NCI-H82 (cell line): ENCODE measurements at places on chromosomes 4 and X.

DNA sequence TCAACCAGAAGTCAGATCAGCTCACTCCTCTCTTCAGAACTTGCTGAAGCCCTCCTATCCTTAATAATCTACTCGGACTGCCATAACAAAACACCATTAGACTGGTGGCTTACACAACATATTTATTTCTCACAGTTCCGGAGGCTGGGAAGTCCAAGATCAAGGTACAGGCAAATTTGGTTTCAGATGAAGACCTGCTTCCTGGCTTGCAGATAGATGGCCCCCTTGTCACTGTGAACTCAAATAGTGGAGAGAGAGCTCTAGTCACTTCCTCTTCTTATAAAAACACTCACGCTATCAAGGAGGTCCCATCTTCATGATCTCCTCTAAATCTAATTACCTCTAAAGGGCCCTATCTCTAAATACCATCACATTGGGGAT lies 125.1 kb downstream of the CAMK2D start:
- DNase-seq = no peak

DNA sequence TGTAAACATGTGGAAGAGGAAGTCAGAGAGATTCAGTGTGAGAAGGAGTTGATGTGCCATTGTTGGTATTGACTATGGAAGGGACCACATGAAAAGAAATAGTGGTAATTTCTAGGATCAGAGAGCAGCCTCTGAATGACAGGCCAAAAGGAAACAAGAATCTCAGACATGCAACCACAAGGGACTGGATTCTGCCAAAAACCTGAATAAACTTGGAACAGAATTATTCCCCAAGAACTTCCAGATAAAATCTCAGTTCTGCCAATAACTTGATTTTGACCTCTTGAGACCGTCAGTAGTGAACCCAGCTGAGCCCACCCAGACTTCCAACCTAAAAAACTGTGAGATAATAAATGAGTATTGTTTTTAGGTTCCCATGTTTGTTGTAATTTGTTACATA lies 653.6 kb upstream of the NR3C2 start:
- DNase-seq = no peak

DNA sequence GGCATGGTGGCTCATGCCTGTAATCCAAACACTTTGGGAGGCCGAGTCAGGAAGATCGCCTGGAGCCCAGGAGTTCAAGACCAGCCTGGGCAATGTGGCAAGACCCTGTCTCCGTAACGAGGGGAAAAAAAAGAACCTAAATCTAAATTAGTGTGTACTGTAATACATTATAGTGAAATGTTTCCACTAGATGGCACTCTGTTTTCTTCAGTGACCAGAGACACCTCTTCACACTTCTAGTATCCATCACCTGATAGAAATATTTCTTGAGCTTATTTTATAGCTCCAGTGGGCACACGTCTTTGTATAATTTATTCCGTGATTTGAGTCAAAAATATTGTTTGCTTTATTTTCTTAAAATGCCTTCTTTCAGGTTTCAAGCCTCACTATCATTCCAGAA lies 600.9 kb upstream of the DIPK2B start:
- DNase-seq = peak; percentile 61

DNA sequence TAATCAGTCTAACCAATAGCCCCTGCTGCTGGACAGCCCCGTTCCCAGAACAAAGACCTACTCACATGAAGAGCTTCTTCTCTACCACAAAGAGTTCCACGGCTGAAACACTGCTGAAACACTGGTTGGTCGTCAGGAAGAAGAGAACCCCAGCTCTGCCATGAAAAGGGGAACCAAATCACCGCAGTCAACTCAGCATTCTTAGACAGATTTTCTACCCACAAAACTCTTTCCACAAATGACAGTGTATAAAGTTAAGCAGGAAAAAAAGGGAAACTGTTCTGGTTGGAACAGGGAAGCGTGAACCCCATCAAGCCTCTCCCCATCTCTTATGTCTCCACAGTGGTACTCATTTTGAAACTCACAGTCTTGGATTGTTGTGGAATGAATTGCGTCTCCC lies 57.3 kb downstream of the ABCG2 start:
- DNase-seq = no peak

- no peak for DNase-seq
Observed at GRCh38 chr4:67765401-67765800, 11.2 kb upstream of the GNRHR start.

GRCh38 chr4:4320951-4321714 lies 31.1 kb downstream of the ZBTB49 start:
- DNase-seq = no peak

DNA sequence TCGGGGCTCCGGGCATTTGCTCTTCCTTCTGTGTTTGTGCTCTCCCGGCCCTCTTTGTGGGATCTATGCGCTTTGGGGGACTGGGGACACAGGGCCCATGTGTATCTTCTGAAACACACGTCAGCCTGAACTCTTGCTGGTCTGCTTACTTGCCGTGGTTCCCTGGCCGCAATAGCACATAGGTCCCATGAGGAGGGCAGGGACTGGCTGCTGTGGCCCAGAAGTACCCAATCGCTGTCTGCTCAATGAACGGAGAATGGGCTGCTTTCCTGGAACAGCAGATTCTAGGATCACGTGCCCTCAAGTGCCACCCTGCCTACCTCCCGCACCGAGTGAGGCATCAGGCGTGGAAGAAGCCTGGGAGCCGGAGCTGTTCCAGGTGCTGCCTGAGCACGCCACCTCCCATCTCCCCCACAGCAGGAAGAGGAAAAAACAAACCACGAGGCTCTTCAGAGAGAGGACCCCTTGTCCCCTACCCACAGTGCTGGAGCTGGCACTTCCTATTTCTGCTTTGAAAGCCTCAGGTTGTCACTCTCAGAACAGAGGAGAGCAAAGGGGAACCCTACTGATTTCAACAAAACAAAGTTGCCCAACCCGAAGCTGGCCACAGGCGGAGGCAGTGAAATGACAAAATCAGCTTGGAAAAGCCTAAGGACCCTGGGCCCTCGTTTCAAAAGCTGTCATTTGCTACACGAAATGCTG lies 3.8 kb downstream of the G6PD start:
- no peak for DNase-seq
